ENCODE measurements at places on chromosomes 12 and 14.

DNA sequence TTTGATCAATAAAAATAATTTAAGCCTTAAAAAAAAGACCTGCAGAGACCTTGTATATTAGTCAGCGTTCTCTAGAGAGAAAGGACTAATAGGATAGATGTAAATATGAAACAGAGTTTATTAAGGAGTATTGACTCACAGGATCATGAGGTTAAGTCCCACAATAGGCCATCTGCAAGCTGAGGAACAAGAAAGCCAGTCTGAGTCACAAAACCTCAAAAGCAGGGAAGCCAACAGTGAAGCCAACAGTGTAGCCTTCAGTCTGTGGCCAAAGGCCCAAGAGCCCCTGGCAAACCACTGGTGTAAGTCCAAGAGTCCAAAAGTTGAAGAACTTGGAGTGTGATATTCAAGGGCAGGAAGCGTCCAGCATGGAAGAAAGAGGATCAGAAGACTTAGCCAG, 66.3 kb downstream of the TBX5 start:
- no peak for DNase-seq

DNA sequence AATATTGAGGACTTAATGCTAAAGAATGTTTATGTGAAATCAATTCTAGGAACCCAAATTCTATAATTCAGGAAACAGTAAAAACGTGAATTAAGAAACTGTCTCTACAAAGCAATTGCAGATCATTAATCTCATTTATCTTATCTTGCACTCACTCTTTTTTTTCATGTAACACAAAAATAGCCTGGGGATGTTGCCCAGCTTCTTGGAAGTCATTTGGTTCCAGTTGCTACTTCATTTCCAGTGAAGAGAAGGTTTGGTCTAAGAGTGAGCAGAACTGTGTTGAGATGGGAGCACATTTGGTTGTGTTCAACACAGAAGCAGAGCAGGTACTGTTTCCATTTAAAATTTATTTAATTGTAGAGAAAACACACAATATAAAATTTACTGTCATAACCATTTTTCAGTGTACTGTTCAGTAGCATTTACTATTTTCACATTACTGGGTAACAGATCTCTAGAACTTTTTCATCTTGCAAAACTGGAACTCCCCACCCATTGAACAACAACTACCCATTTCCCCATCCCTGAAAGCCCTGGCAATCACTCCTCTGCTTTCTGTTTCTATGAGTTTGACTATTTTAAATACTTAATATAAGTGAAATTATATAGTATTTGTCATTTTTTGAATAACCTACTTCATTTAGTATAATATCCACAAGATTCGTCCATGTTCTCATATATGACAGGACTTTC, 9.7 kb downstream of the CLEC6A start:
- DNase-seq, result no peak

DNA sequence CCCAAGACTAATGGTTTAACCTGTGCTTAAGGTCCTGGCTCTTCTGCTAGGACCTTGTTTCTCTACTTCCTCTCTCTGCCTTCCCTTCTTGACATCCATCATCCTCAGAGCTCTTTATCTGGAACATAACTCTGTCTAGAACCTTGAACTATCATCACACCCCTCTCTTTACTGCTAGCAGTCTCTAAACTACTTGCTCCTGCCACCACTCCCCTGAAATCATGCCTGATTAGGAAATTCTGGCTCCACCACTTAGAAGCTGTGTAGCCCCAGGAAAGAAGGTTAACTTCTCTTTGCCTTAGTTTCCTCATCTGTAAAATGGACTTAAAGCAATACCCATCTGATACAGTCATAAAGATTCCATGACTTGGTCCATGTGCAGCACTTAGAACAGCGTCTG, 9.1 kb downstream of the SLC38A1 start:
- no peak for DNase-seq

GRCh38 chr12:89834676-89835075, 126.0 kb upstream of the ATP2B1 start:
- DNase-seq, result no peak

- no peak for DNase-seq
Measured at GRCh38 chr14:22836301-22837113, at the start of gene MMP14. MMP14 (plus strand) TSS chr14:22836585; CDS start chr14:22836818, 233 bp downstream.

DNA sequence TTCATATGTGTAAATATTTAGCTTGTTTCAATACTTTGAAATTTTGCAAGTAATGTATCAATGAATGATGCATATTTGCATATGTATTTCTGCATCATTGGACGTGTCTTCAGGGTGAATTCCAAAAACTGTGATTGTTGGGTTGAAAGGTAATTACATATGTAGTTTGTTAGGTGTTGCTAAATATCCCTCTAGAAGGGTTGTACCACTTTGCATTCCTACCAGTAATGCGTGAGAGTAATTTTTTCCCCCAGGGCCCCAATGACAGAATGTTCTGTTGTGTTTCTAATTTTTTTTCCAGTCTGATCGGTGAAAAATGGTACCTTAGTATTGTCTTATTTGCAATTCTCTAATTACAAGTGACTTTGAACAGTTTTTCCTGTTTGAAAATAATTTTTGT, 408.9 kb downstream of the NAV3 start:
- DNase-seq, result no peak

DNA sequence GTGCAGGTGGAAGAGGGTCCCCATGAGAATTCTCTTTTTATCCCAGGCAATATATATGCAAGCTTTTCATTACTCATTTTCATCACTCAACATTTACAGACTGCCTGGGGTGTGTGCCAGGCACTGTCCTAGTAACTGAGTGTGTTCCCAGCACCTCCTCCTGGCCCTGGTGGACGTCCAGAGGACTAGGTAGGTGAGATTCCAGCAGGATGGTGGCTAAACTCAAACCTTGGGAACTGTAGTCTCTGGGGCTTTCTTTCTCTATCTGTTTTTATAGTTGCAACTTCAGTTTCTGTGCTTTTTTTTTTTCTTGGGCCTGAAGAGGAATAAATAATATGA, 63.8 kb downstream of the SUSD6 start:
- DNase-seq, result no peak

- no peak for DNase-seq
Measured at GRCh38 chr14:41817626-41818025, 210.9 kb downstream of the LRFN5 start.

- DNase-seq, result no peak
Measured at GRCh38 chr14:26128931-26129671, 468.7 kb downstream of the NOVA1 start.

DNA sequence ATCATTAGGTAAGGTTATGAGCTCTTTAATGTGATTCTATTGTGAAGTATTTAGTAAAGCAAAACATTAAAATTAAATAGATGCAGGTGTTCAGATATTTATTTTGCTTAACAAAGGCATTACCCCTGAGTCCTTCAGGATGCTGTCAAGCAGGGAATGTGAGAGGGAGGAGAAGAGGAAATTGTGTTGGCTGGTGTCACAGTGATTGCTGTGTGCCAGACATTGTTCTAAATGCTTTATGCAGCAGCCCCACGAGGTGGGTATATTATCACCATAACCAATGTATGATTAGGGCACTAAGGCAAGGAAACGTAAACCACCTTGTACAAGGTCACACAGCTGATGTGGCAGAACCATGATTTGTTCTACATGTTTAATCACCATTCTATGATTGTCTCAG, 80.1 kb downstream of the STAB2 start:
- DNase-seq, result no peak

DNA sequence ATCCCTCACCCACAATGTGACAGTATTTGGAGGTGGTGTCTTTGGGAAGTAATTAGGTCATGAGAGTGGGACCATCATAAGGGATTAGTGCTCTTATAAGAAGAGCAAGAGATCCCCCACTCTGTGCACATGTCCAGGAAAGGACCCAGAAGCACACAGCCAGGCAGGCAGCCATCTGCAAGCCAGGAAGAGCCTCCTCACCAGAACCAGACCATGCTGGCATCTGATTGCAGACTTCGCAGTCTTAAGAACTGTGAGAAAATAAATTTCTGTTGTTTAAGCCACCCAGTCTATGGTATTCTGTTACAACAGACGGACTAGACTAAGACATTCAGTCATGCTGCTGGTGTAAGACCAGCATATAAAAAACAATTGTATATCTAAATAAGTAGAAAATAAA, 69.8 kb downstream of the EFCAB11 start:
- DNase-seq, result no peak

DNA sequence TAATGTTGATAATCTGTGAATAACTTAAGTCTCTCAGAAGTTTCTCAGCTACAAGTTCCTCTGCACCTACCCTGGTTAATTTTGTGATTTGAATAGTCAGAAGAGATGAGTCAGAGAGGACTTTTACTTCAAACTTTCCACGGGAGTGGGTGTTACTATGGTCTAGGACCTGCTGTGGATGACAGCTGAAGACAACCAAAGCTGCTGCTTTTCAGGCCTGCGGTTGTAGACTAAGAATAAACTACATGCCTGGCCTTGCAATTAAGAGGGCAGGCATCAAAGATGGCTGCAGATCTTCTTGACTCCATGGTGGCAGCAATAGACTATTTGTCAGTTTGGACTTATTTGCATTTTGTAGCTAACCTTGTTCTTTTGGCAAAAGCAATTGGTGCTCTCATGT, 227.1 kb upstream of the KRR1 start:
- DNase-seq, result no peak

- DNase-seq, result no peak
Measured at GRCh38 chr12:11771356-11771755, 121.9 kb downstream of the ETV6 start.

GRCh38 chr12:28413460-28414109, 223.3 kb downstream of the CCDC91 start:
- DNase-seq, result no peak

DNA sequence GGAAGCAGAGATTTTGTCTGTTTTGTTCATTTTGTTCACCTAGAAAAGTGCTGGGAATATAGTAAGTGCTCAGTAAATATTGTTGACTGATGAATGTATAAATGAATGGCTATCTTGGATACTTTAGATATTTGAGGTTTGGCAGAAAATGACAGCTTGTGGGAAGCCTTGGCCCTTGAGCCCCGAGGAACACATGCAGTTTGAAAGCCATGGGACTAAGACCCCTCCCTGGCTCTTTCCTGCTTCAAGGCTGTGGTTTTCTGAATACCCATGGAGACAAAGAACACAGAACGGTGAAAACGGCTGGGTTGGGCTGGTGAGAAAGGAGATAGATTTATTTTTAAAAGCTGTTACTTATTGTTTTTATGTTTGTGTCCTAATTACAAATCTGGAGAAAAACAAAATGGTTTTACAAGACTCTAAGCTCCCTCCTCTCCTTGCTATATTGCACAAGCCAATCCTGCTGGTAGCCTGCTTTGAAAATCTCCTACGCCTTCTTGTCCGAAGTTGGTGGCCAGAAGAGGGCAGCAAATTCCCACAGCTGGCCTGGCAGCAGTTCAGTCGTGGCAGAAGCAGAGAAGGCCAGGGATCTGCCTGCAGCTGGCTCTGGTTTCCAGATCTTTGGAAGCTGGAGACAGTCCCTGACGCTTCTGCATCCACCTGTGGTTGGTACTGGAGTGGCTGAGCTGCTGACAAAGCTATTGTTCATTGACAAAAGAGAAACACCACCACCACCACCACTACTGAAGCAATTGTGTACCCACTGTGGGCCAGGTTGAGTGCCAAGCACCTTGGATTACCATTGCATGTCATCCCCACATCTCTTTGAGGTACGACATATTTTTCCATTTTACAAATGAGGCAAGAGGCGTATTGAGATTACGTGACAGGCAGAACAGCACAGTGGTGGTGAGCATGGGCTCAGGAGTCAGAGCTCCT, 5.2 kb upstream of the KRT85 start:
- peak; percentile 47 for DNase-seq

GRCh38 chr14:56730538-56731145, 79.6 kb downstream of the OTX2 start:
- DNase-seq, result no peak

DNA sequence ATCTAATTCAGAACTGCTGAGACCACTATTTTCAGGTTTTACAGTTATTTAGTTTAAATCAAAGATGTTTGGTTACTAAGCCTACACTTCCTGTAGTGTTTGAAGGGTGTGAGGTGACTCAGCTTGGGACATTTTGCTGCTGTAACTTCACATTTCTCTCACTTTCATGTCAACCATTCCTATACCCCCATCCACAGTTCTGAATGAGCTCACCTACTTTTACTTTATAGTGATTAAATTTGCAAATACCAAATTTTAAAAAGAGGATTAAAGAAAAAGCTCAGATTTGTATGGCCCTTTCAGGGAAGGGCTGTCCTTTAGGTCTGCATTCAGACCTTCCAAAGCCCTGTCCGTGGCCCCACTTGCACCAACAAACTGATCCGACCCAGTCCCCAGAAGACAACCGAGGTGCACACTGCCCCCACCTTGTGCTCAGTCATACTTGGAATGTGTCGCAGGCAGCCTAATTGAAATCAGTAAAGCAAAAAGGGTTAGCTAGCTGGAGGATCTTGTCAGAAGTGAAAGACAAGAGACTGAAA, 174.4 kb downstream of the MON2 start:
- no peak for DNase-seq

GRCh38 chr14:102154821-102155549, 15.3 kb downstream of the WDR20 start:
- DNase-seq, result no peak

- no peak for DNase-seq
Measured at GRCh38 chr14:20494935-20495766, 10.2 kb upstream of the RNASE10 start.

DNA sequence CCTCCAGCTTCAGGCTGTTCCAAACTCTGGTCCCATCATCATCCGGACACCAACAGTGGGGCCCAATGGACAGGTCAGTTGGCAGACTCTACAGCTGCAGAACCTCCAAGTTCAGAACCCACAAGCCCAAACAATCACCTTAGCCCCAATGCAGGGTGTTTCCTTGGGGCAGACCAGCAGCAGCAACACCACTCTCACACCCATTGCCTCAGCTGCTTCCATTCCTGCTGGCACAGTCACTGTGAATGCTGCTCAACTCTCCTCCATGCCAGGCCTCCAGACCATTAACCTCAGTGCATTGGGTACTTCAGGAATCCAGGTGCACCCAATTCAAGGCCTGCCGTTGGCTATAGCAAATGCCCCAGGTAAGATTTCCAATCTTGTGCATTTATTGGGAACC, 3.3 kb downstream of the SP1 start:
- no peak for DNase-seq

- no peak for DNase-seq
Measured at GRCh38 chr12:2982361-2982760, 23.2 kb downstream of the TEAD4 start.

DNA sequence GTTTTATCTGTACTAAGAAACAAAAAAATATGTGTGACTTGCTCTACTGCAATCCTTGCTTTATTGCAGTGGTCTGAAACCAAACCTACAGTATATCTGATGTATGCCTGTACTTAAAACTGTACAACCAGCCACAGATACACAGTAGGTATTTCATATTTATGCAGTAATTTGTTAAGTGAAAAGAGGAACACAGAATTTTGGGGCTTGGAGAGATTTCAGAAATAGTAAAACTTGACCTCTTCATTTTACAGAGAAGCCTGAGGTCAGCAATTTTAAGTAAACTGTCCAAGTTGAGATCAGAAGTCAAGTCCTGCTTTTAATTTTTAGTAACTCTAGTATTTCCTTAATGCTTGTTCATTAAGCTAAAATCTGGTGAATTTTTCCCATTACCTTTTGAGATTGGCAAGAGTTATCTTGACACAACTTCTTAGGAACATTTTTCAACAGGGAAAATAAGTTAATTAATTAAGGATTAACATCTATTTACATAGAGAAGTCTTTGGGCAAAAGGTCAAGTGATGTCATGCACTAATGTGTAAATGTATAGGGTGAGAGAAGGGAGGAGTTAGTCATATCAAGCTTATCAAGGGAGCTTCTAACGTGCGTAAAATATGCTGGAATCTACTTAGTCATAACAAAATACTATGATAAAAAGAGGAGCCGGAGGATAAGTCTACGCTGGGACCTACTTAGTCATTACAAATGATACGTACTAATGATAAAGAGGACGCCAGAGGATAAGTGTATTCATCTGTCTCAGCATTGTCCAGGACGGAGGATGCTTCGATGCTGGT, 66.0 kb upstream of the GTF2A1 start:
- DNase-seq, result no peak

GRCh38 chr12:105261010-105261409, 25.0 kb upstream of the APPL2 start:
- no peak for DNase-seq

Measured in iPS DF 6.9 (cell line).